ENCODE measurements at places on chromosomes 2 and 18.

- DNase-seq: no peak
Observed at GRCh38 chr2:20540587-20541293, 93.9 kb downstream of the RHOB start.

- DNase-seq: no peak
Observed at GRCh38 chr2:111054791-111055691, 65.7 kb upstream of the BCL2L11 start.

DNA sequence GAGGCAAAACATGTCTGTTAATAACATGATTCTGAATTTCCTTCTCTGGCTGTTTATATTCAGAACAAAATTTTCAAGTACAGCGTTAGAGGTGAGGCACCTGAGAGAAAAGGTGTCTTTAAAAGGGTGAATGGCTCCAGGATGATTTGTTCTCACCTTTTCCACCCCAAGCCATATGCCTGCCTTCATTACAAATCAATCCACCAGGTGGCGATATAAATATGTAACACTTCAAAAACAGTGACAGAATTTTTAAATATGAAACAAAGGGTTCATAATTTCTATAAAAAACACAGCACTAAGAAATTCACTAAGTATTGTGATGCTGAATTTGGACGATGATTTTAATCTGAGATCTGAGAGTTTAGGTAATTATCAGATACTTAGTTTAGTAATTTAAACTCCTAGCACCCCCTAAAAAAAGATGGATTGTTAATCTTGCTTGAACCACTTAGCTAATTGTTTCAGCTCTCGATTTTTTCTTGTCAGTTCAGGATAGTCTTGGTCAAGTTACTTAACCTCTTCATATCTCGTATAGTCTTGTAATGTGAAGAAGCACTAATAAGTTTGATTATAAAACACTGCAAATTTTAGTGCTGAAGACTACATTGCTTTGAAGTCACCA is 528.8 kb downstream of the CPS1 start:
- no peak for DNase-seq

GRCh38 chr2:20242727-20243377 is 17.9 kb upstream of the SDC1 start:
- DNase-seq: no peak

DNA sequence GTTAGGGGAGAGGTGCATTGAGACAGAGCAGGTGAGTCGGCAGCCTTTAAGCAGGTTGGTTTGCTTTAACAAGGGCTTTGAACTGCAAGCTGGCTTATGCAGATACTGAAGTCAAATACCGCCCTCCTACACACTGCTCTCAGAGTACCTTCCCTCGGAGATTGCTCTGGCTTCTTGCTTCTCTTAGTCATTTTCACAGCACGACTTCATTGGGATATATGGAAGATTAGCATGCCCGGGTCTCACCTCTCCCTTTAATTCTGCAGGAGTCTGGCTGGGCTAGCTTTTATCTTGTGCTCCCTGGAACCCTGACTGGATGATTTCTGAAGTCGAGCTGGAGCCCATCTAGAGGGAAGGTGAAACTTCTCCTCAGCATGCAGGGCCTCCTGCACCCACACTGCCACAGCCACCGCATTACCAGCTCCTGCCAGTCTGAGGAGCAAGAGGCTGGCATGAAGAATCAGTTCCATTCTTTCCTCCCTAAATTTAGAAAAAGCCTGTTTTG is 395.5 kb upstream of the HNRNPA3 start:
- no peak for DNase-seq

DNA sequence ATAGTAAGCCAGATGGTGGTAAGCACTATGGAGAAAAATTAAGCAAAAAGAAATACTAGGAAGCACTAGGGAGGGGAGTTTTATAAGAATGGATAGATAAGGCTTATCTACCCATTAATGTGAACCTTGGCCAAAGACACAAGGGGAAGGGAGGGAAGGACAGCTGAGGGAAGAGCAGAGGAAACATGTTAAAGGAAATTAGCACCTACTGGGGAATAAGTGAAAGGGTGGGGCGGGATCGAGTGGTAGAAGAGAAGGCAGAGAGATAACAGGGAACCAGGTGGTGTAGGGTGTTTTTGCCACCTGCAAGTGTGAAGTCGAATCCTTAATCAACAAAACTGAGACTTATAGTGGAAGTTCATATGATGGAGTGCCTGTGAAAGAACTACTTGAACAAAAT is 1.7 kb downstream of the UNC80 start:
- no peak for DNase-seq

DNA sequence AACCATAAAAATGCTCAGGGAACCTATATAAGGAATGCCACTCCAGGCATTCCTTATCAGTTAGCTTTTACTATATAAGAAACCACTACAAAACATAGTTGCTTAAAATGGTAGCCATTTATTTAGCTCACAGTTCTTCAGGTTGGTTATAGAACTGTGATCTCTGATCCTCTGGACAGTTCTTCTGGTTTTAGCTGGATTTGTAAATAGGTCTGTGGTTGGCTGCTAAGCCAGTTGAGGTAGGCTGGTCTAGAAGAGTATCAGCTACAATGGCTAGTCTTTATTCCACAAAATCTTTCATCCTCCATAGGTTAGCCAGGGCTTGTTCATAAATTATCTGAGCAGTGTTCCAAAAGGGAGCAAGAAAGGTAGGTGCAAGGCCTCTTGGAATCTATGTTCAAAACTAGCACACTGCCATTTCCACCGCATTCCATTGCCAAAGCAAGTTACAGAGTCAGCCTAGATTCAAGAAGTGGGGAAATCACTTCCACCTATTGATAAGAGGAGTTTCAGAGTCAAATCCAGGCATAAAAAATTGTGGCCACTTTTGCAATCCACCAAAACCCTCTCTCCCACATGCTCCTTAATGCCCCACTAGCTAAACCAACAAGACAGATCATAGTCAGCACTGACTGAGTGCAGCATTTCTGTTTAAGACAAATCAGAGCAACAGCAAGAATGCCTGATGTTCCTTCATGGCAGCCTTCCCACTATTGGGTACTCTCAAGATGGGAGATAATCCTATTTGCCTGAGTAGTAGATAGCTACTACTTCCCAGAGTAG is 146.4 kb downstream of the IRS1 start:
- DNase-seq: no peak

DNA sequence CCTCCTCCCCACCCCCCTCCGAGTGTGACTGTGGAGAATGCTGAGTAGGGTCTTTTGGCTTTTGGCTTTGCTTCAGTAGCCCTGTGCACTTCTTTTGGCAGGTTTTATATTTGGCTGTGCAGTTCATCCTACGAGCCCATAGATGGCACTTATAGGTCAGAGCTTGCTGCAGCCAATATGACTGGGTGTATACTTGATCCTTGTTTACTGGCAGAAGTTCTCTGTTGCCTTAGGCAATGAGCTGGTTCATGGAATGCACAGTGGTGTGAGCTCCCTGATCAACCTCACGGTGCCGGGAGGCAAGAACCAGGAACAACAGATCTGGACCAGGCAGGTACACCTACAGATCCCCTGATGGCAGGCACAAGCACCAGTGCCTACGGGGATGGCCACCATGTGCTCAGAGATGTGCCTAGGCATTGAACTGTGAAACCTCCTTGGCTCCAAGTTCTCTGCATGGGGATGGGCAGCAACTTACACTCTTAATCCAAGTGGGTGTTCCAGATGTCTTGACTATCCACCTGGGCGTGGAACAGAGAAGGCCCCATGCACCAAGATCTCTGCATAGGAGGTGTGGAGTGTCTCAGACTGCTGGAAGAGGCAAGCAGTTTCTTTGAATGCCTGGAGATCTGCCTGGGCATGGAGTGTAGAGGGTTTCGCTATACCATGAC is 190.4 kb downstream of the KIAA1328 start:
- no peak for DNase-seq

GRCh38 chr18:79515944-79516351 is 120.2 kb downstream of the NFATC1 start:
- DNase-seq: no peak

- DNase-seq: no peak
Observed at GRCh38 chr18:31197676-31198075, 35.0 kb upstream of the DSC1 start.

DNA sequence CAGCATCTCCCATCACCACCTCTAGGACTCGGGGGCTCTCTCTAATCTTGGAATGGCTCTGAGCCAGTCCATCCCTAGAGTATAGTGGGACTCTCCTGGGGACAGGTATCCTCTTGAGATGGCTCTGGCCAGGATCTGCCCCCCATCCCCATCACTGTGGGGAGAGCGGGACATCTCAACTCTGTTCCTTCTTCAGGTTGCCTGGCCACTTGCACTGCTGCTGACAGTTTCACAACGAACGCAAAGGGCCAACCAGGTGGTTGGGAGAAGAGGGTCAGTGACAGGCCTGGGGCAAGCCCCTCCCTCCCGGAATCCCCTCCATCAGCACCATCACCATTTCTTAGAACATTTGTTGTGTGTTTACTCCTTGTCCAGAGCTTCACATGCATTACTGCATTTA is 62.6 kb downstream of the CIB4 start:
- DNase-seq: no peak

DNA sequence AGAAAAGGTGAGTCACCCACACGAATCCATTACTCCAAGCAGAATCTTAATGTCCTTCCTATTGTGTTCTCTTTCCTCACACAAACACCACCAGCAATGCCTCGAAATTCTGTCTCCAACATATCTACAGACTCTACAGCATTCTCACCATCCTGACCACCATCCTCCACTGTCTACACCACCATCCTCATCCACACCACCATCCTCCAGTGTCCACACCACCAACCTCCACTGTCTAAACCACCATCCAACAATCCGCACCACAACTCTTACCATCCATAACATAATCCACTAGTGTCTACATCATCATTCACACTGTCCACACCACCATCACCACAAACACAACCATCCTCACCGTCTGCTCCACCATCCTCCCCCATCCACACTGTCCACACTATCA is 121.6 kb upstream of the ALKAL2 start:
- no peak for DNase-seq

- no peak for DNase-seq
Observed at GRCh38 chr2:201966691-201967438, 66.8 kb upstream of the FZD7 start.

- DNase-seq: no peak
Observed at GRCh38 chr2:46145017-46145416, 152.2 kb upstream of the EPAS1 start.

DNA sequence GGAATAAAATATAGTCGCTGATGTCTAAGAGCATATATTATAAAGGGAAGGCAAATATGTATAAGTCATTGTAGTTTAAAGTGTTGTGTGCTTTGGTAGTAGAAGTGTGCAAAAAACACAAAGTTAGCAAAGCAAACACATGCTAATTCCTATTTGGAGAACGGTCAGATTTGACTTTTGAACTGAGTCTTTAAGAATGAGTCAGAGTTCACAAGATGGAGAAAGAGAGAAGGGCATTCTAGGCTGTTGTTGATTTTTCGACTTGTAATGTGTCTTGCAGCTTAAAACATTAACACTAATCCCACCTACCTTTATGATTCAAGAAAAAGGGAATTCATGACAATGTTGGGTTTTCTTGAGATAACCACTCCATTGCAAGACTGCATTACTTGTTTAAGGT is 98.1 kb downstream of the CRIM1 start:
- DNase-seq: no peak

DNA sequence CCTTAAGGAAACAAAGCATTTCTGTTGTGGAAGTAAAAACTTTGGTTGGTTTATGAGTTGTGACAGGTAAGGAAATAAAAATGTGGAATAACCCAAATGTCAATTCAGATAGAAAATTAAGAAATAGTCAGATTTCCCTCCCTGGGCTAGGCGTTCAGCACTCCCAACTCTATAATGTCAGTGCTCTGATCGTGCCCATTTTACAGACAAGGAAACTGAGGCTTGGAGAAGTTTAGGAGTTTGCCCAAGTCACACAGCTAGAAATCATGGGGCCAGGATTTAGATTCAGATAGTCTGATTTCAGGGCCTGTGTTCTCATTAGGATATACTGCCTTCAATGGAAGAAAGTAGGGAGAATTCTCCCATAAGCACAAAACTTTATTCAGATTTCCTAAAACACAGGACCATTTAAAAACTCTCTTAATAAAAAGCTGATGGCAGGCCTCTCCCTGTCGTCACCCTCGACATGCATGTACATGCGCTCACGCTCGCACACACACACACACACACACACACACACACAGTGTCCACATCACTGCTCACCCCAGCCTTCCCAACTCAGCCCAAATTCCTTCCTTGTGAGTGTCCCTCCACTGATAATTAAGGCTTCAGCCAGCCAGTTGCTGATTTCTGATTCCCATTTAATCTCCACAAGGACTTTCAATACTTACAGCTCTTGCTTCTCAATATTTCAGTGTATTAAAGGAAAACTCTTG is 49.1 kb upstream of the SLC14A2 start:
- no peak for DNase-seq

GRCh38 chr2:60742419-60742818 is 13.6 kb upstream of the PAPOLG start:
- no peak for DNase-seq

DNA sequence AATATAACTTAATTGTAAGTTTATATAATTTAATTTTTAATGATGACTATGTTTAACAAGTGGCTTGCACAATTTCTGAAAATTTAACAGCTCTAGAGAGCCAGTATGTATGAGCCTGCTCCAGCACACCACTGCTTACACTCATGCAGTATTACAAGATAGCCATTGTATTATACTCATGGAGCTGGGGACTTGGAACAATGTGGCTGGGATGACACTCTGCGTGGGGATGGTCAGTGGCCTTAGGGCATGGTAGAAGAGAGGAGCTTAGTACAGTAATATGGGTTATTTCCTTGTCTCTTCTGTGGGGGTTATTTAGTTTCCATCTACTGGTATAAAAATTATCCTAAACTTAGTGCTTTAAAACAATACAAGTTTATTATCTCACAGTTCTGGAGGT is 105.1 kb upstream of the STON1 start:
- no peak for DNase-seq

GRCh38 chr2:1893856-1894255 is 149.5 kb upstream of the PXDN start:
- no peak for DNase-seq

GRCh38 chr2:176751314-176752227 is 461.0 kb upstream of the HNRNPA3 start:
- DNase-seq: no peak

- no peak for DNase-seq
Observed at GRCh38 chr2:33083699-33084387, 137.1 kb downstream of the LTBP1 start.

DNA sequence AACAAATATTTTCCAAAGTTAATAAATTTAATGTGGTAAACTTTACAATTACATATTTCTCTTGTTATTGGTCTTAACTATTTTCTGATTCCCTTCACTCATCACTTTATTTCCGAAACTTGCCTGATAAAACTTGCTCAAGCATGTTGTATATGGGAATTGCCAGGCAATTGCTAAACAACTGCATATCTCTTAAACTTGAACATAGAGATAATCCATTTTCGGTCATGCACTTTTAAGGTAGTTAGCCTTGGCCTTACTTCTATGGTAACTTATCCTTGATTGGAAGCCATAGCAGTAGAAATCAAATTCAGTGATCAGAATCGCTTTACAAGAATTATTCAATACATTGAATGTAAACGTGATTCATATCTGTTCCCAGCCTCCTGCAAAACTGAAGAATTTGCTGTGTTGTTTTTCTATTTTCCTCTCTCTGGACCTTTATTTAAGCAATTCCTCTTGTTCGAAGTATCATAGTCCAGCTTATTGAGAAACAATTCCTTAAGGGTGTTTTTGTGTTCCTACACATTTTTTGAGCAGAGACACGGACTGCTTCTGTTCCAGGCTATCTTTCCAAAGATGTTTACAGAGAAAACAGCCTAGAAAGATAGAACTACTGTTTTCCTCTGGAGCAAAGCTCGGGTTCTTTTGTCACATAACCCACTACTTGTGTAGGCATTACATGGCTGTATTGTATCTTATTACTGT is 674.3 kb downstream of the IRS1 start:
- no peak for DNase-seq

GRCh38 chr2:239393388-239393940 is 7.4 kb downstream of the HDAC4 start:
- no peak for DNase-seq
